8988T (cell line): ENCODE measurements at places on chromosomes 12 and 14.
A peak's percentile ranks its signal among the peaks of the same experiment; 100 is the strongest.

- peak; percentile 15 for DNase-seq
Observed at GRCh38 chr14:53338192-53338591, 185.1 kb upstream of the DDHD1 start.

- no peak for DNase-seq
Observed at GRCh38 chr12:92085736-92086040, 60.0 kb downstream of the BTG1 start.

DNA sequence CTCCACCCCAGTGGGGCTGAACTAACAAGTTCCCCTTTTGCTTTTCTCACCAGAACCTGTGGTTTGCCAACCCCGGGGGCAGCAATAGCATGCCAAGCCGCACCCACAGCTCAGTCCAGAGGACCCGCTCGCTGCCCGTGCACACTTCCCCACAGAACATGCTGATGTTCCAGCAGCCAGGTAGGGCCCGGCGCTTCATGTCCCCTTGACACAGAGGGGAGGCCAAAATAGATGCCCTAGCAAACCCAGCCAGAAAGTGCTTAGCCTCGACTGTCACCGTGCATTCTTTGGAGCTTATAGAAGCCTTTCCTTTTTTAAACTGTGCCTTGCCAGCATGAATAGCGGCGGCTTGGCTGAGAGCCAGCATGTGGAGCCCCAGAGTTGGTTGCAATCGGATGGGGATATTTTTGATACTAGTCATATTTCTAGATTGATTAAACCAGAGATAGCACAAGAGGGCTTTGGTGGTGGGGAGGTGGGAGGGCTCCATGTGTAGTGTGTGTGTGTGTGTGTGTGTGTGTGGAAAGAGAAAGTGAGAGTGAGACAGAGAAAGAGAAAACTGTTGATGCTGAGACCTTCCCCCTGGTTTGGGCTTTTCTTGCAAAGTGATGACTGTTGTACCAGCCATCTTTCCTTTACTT lies 126.1 kb downstream of the GCH1 start:
- DNase-seq, result no peak

DNA sequence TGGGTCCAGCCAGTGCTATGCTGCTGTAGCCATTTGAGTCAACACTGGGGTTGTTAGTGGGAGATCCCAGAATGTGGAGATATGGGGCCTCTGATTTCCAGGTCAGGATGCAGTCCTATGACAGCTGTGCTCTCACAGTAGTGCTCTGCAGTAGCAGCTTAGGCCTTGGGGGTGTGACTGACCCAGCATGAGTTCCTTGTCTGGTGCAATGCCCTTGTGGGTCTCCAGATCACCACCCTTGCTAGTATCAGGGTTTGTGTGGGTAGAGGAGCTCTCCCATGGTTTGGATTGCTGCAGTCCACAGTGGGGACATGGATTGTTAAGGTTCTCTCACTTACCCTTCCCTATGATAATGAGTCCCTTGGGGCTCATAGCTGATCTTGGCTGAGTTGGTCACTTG lies 113.7 kb downstream of the RAD51B start:
- no peak for DNase-seq

DNA sequence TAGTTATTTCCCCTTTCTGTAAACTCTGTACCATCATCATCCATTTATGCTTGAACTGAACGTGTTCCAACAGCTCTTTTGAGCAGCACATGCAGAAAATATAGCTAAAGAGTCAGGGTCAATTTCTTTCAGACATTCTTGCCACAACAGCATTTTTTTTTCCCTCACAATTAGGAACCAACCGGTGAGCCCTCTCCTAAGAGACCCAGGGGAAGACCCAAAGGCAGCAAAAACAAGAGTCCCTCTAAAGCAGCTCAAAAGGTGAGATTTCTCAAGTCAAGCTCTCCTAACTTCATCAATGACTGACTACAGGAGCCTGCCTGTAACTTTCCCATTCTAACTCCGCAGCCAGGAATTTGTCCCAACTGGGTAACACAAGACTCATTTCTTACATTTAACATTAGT lies 3.5 kb downstream of the HMGA2 start:
- no peak for DNase-seq
